Breast epithelium (tissue), 4 donors: ENCODE measurements at places on chromosomes 5 and 9. TPM values are rescaled to one million over a fixed set of nuclear protein-coding genes. Genes with fewer than 3 reads are reported as not detected.
A peak's percentile ranks its signal among the peaks of the same experiment; 100 is the strongest.

Gene BTNL8
- not detected for total RNA-seq

Gene ARSI
- total RNA-seq: 0.48 TPM

Gene HMHB1
- not detected for total RNA-seq

Gene ARL14EPL
- total RNA-seq: not detected

Gene SLC6A18
- not detected for total RNA-seq

Gene BAAT
- not detected for total RNA-seq

- H3K36me3 ChIP-seq: no peaks in the 10 kb centered on the region
- no peak overlapping the region for H3K4me3 ChIP-seq
- no peaks in the 10 kb centered on the region for H3K27me3 ChIP-seq
- no peaks in the 10 kb centered on the region for H3K4me1 ChIP-seq
These were observed 63.6 kb upstream of the MAMDC2 start for GRCh38 chr9:69980041-69980440.

DNA sequence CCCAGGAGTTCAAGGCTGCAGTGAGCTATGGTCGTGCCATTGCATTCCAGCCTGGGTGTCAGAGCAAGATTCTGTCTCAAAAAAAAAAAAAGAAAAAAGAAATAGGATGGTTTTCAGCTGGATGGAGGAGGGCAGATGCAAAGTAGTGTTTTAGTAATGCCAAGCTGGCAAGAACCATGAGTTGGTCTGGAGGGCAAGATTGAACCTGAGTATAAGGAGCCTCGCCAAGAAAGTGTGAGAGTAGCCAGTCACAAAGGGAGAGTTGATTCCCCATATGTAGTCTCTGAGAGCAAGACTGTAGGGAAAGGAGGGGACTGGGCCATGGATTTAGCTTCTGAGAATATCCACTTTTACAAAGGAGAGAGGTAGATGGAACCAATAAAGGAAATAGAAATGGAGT, 6.9 kb downstream of the TNFAIP8 start:
- no peak for DNase-seq
- peaks cover 3% of the 10 kb centered on the region for H3K4me1 ChIP-seq
- no peak overlapping the region for H3K4me3 ChIP-seq
- H3K27me3 ChIP-seq: no peaks in the 10 kb centered on the region
- no peaks in the 10 kb centered on the region for H3K36me3 ChIP-seq
- H3K27ac ChIP-seq: no peak overlapping the region

DNA sequence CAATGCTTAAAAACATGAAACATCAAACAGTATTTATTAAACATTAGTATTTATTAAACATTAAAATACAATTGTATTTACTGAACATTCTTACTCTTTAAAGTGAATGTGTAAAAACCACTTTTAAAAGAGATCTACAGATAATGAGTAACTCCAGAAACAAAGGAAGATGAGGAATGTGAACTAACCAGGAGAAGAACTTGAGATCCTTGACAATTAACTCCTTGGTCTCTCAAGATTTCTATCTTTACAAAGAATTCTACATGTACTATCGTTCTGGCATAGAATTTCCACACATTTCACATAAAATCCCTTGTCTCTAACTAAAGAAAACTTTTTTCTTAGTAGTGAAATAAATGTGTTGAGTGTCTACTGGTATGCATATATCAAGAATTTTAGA, 28.7 kb upstream of the IFNE start:
- H3K36me3 ChIP-seq: no peaks in the 10 kb centered on the region
- H3K4me1 ChIP-seq: no peaks in the 10 kb centered on the region
- H3K27me3 ChIP-seq: no peaks in the 10 kb centered on the region

DNA sequence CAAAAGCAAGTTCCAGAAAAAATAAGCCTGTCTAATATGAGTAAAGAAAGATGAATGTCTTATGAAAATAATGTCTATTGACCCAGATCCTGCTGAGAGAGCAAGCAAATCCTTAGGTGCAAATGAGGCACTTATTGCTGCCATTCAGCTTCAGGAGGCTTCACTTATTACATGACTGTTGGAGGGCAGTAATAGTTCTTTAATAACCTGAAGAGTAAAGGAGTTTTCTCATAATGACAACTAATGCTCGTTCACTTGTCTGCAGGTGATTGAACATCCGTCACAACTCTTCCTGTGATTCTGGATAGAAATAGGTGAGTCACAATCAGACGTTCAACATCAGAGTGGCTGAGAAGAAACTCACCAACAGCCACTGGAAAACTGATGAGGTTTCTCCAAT, 58.3 kb downstream of the SPOCK1 start:
- no peaks in the 10 kb centered on the region for H3K36me3 ChIP-seq
- H3K27ac ChIP-seq: no peak overlapping the region
- no peaks in the 10 kb centered on the region for H3K27me3 ChIP-seq
- H3K4me1 ChIP-seq: no peaks in the 10 kb centered on the region
- no peak for DNase-seq

GRCh38 chr9:73689051-73689870, 537.6 kb downstream of the ANXA1 start:
- H3K27ac ChIP-seq: no peak overlapping the region
- H3K4me3 ChIP-seq: no peak overlapping the region
- no peaks in the 10 kb centered on the region for H3K36me3 ChIP-seq
- no peak for DNase-seq

DNA sequence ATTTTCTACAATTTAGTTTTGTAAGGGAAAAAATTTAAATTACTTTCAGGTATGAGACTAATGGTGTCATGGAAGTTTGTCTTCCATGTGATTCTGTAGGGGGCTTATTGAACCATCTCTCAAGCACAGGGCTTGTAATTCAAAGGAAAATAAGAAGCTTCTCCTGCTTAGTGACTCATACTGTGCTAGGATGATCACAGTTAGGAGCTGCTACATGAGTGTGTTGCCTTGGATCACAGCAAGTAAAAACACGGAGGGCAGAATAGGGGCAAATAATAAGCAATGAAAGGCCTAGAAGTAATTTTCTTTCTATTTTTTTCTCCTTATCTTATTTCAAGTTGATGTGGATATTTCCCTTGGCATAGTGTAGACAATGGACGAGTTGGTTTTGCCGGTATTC, 28.9 kb downstream of the TMEM167A start:
- H3K36me3 ChIP-seq: no peaks in the 10 kb centered on the region
- H3K4me1 ChIP-seq: no peaks in the 10 kb centered on the region
- no peak overlapping the region for H3K4me3 ChIP-seq
- H3K27ac ChIP-seq: no peak overlapping the region
- no peaks in the 10 kb centered on the region for H3K27me3 ChIP-seq

- no peaks in the 10 kb centered on the region for H3K4me1 ChIP-seq
- H3K27ac ChIP-seq: no peak overlapping the region
- no peaks in the 10 kb centered on the region for H3K27me3 ChIP-seq
- H3K36me3 ChIP-seq: no peaks in the 10 kb centered on the region
These were observed 253.9 kb upstream of the DMAC1 start for GRCh38 chr9:8053501-8053900.

DNA sequence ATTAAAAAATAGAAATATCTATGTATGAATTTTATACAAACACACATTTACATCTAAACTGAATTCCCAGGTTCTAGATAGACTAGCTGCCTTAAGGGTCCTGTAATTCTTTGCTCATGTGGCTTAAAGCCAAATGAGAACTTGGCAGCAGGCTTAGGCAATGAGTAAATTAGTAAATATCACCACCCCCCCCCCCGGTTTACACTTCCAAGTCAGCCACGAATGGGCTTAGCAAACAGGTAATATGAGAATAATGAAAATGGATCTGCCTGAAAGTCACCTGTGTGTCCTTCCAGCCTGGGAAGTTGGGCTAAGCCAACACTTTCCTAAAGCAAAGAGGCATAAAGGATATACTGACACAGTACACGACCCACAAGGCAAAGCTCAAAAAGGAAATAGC, 108.6 kb downstream of the KLHL3 start:
- no peaks in the 10 kb centered on the region for H3K27me3 ChIP-seq
- DNase-seq: no peak
- H3K27ac ChIP-seq: no peak overlapping the region
- no peaks in the 10 kb centered on the region for H3K4me1 ChIP-seq
- H3K36me3 ChIP-seq: no peaks in the 10 kb centered on the region

DNA sequence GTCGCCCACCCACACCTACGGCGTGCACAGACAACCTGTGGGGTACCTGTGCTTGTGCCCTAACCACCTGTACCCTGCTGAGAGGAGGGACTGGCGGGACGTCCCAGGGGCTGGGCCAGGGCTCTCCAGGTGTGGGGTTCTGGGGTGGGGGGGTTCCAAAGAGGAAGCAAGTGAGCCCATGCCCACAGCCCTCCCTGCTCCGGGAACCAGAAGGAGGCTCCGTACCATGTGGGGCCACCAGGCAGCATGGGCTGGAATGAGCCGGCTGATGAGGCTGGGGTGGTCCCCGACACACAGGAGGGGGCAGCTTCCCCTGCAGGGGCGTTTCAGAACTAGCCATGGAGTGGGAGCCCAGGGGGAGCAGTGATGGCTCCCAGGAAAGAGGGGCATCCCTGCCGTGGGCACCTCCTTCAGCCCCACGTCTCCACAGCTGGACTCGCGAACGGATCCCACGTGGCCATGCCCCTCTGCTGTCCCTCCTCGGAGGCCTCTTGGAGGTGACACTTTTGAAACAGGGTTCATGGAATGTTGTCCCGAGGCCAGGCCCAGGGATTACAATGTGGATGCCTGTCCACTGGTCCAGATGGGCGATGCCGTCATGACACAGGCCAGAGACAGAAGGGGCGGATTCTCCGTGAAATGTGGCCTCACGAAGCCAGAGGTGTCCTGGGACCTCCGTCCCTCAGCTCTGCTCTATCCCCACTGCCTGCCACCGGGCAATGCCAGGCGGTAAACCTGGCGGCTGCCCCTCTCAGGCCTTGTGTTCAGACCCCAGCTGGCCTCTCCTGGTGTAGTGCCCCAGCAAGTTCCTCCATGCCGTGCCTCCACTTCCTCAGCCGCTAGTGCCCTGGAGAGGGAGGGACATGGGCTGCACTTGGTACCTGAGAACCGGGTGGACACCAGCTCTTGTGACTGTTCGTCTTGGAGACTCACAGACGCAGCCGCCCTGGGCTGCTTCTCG, 33.6 kb upstream of the IRX4 start:
- H3K27ac ChIP-seq: no peak overlapping the region
- no peaks in the 10 kb centered on the region for H3K27me3 ChIP-seq
- no peak overlapping the region for H3K4me3 ChIP-seq
- H3K36me3 ChIP-seq: no peaks in the 10 kb centered on the region
- H3K4me1 ChIP-seq: no peaks in the 10 kb centered on the region

DNA sequence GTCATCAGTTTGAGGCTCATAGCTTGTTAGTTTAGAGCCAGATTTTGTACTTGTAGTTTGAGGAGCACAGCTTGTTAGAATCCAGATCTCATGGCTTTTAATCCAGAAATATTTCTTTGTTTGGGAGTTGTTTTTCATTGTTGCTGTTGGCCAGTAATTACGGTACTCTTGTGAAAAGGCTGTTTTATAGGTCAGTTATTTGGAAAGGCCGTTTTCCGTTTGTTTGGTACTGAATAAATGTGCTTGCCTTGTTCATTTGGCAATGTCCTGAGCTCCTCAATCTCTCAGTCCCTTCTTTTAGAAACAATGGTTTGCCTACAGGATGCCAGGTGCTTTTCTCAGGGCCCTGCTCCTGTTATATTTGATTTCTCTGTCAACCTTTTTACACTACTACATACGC, 4.5 kb upstream of the MOB3B start:
- no peak overlapping the region for H3K4me3 ChIP-seq
- H3K27ac ChIP-seq: peak overlapping the region; percentile 81
- peaks cover 12% of the 10 kb centered on the region for H3K4me1 ChIP-seq
- H3K36me3 ChIP-seq: no peaks in the 10 kb centered on the region

DNA sequence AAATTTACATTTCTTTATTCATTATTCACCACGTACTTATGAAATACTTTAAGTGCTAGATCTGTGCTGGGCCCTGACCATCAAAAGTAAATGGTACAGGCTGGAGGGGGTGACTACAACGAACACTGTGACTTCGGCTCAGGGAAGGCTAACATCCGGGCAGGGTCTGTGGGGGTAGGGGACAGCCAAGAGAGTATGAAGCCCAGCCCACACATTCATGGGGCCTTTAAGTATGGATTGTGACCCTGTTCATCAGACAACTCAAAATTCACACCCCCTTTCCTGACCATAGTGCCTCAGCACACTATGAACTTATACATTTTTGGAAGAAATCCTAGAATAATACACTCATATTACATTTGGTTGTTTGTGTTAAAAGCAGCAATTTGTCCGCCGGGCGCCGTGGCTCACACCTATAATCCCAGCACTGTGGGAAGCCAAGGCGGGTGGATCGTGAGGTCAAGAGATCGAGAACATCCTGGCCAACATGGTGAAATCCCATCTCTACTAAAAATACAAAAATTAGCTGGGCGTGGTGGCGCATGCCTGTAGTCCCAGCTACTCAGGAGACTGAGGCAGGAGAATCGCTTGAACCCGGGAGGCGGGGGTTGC, 33.3 kb downstream of the MORN5 start:
- H3K36me3 ChIP-seq: no peaks in the 10 kb centered on the region
- no peak overlapping the region for H3K27ac ChIP-seq
- no peak for DNase-seq
- no peak overlapping the region for H3K4me3 ChIP-seq
- no peaks in the 10 kb centered on the region for H3K27me3 ChIP-seq
- H3K4me1 ChIP-seq: no peaks in the 10 kb centered on the region

DNA sequence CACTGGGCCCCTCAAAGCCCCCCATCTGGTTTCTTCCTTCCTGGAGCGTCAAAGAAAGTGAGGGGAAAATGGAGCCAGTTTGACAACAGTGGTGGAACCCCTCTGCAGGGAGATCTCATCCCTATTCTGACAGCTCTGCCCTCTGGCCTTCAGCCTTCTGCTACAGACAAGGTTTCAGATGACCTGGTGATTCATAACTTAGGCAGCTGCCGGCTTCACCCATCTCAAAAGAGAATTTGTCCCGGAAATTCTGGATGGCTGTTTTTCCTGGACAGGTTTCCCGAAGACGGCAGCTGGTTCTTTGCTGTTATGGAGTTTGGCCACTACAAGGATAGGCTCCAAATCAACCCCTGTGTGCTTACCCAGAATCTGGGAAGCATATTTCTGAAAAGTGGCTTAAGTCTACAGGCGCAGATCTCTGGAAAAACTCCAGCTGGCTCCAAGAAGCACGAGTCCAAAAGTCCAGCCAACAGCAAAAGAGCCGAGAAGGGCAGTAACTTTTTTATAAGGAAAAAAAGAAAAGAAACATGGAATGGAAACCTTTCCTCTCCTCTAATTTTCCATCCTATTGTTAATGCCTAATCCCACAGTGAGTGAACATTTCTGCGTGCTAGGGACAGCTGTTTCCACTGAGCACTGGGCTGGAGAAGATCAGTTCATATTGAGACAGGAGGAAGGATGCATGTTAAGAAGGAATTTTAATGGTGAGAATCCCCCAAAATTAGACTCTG, 54.5 kb downstream of the ZNF366 start:
- H3K27me3 ChIP-seq: no peaks in the 10 kb centered on the region
- no peaks in the 10 kb centered on the region for H3K36me3 ChIP-seq
- peaks cover 9% of the 10 kb centered on the region for H3K4me1 ChIP-seq
- H3K27ac ChIP-seq: peak overlapping the region; percentile 95
